ENCODE measurements at places on chromosomes 1 and 21.

DNA sequence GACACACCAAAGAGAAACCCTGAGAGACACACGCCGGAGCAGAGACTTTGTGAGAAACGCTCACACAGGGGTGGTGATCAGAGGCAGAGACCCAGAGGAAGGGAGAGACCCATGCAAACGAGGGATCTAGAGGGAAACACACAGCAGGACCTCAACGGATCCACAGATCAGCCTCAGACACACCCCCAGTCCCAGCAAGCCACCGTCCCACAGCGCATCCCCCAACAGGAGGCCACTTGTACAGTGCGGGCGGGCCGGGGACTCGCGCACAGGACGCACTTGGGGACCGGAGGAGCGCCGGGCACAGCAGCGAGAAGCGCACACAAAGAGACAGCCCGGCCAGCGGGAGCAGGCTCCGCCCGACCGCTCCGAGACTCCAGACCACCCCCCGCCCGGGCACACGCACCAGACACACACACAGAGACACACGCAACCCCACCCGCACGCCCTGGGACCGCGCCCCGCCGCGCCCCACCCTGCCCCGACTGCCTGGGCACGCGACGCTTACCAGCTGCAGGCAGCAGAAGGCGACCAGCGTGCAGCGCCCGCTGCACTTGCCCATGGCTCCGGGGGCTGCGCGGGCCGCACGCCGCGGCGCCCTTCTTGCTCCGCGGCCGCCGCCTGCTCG lies 587 bp downstream of the NKAIN1 start:
- DNase-seq: no peak

- peak; percentile 49 for DNase-seq
These were observed 113.7 kb upstream of the RRP15 start for GRCh38 chr1:218171302-218171893.

DNA sequence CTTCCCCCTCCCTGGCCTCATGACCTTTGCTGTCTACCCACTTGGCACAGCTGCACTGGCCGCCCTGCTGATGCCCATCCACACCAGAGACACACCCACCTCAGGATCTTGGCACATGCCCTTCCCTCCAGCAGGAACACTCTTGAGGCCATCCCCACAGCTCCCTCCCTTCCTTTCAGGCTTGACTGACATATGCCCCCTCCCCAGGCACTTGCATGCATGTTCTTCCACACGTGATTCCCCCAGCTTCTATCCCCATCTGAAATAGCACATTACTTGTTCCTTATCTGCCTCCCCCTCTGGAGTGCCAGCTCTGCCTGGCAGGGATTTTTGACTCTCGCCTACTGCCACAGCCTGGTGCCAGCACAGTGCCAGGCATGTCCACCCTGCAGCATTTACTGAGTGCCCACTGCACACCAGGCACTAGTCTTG lies 98.5 kb upstream of the SLC25A33 start:
- no peak for DNase-seq

DNA sequence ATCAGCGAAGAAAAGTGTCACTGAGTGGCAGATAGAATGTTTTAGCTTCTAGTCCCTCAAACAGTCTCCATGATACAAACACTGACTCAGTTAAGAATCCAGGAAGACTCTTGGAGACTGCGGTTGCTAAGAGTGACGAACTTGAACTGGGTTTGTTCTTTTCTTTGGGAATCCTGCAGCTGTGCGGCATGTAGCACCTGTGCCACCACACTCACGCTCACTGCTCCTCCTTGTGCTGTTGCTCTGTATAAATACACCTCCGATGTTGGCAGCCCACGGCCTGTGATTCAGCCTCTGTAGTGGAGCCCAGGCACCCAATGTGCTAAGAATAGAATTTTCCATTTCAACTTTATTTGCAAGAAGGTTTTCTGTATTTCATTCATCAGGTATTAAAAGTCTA lies 5.5 kb upstream of the PPIE start:
- no peak for DNase-seq

DNA sequence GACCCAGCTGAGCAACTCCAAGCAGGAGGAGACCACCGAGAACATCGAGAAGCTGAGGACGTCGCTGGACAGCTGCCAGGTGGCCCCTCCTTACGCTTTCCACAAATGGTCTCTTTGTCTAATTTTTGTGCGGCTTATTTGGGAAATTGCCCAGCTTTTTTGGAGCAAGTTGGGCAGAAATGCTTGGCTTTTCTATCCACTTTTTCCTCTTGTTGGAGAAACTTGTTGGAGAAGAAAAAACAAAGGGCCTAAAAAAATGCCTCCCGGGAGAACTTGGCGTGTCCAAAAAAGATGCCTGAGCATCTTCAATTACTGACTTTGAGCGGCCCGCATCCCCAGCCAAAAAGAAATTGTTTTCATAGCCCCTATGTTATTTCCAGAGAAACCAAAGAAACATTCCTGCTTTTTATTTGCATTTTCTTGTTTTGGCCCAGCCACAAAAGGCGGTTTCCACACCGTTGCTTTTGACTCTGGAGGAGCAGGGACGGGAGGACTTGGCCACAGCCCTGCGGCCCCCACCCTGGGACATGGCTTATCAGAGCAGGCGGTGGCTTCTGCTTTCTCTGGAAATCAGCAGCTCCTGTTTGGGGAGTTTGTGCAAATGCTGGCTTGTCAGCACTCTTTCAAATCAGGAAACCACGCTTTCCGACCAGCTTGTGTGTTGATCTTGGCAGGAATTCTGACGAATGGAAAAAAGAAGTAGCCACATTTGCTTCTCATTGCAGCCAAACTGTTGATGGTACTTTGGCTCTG lies 81.2 kb upstream of the EFHD2 start:
- no peak for DNase-seq

Data from A172 (cell line).